Left ventricle myocardium inferior (tissue), 1 donor: ENCODE measurements at places on chromosomes 6 and 20. TPM values are rescaled to one million over a fixed set of nuclear protein-coding genes. Genes with fewer than 3 reads are reported as not detected.

DNA sequence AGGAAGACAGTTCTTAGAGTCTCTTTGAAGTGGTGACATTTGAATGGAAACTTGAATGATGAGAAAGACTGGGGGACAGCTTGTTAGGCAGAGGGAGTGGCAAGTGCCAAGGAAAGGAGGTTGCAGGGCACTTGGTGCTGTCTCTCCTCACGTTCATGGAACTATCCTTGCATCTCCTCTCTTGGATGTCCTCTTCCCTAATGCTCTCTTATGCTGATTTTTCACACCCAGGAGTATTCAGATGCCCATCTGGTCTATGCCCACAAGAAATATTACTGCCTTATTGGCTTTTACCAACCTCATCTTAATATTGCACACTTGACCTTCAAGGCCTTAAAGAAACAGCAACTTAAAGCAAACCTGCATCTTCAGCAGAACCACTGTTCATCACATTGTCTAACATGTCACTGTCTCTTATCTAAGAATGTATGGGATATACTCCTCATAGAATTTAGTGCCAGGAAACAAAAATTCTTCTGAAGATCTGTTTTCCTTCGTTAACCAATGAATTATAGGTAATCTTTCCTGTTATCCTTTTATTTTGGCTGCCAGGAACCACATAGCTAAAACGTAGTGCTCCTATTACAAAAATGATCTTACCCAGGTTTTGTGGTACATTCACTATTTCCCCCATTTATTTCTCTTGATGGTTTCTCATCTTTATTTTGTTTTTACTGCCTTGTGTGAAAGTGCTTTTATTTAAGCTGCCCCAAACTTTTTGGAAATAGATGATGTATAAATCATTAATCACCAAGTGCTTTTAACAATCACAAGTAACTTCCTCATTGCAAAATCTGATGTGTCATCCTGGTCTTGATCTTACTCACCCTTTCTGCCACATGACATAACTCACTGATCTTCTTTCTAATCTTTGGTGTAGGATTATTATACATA lies 12.8 kb downstream of the RGS17 start:
- DNase-seq: no peak

DNA sequence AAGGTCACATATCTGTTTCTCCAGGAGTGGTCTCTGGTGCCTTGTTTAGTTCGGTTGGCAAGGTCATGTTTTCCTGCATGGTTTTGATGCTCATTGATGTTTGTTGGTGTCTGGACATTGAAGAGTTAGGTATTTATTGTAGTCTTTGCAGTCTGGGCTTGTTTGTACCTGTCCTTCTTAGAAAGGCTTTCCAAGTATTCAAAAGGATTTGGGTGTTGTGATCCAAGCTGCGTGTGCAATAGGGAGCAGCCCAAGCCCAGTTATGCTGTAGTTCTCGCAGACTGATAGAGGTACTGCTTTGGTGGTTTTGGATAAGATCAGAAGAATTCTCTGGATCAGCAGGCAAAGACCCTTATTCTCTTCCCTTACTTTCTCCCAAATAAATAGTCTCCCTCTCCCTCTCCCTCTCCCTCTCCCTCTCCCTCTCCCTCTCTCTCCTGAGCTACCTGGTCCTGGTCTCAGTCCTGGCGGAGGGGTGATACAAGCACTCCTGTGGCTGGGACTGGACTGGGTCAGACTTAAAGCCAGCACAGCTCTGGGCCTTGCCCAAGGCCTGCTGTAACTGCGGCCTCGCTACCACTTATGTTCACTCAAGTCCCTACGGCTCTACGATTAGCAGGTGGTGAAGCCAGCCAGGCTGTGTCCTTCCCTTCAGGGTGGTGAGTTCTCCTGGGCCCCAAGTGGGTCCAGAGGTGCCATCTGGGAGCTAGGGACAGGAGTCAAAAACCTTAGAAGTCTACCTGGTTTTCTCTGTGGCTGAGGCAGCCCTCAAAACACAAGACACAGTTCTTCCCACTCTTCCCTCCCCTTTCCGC lies 27.3 kb upstream of the GRM4 start:
- DNase-seq: no peak

Gene ID4
- total RNA-seq: 3.0 TPM

Gene TRIM31
- total RNA-seq: not detected

GRCh38 chr6:6665555-6666243 lies 77.2 kb downstream of the LY86 start:
- DNase-seq: no peak

Gene ZBTB12
- total RNA-seq: 3.5 TPM
